ENCODE measurements at places on chromosomes 12 and 14. TPM values are rescaled to one million over a fixed set of nuclear protein-coding genes. Genes with fewer than 3 reads are reported as not detected.
A peak's percentile ranks its signal among the peaks of the same experiment; 100 is the strongest.

- no peak for DNase-seq
These were observed 284.2 kb upstream of the CAND1 start for GRCh38 chr12:66984962-66985361.

Gene ESRRB
- not detected for total RNA-seq

DNA sequence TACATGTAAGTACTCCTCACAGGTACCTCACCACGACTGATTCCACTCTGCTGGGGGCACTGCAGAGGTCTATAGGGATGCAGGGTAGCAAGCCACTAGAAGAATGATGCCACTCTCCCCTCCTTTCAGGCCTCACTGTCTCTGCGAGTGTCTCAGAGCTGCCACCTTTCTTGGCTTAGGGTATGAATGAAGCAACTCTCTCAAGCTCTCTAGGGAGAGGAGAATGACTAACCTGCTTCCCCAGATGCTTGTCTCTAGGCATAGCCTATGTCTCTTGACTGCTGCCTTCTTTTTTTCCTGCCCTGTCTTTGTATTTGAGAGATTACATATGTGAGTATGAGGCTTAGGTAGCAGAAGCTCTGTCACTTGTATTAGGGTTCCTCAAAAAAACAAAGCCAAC is 566.5 kb upstream of the ATP2B1 start:
- no peak for DNase-seq

GRCh38 chr12:49808686-49809380 is 19.4 kb downstream of the NCKAP5L start:
- DNase-seq, result no peak

GRCh38 chr14:85744573-85744972 is 214.6 kb downstream of the FLRT2 start:
- DNase-seq, result no peak

DNA sequence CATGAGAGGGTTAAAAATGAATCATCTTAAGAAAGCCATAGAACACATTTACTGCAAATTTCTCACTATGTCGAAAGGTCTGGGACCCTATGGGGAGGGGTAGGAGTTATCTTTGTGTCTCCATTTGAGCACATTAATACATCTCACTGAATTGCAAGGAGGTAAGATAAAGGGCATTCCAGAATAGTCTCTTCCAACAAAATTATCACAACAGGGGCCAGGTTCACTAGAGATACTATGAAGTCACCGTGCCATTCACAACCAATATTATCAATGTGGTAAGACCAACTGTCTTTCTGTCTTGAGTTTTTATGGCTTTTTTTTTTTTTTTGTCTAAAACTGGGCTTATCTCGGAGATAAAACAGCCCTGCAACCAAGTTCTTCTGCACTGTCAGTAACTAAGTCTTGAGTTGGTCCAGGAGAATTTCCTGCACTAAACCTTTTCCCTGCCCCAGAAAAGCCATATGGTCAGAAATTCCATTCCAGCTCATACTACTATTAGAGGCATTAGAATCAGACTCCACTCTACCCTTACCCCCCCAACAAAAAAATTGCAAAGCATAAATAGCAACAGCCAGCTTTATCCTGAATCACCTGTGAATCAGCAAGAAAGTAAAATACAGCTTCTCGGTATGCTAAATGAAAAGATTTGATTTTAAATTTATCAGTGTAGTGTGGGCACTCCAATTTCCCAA is 79.7 kb downstream of the PTPRR start:
- DNase-seq, result no peak

GRCh38 chr12:16329594-16329993 is 17.9 kb upstream of the MGST1 start:
- DNase-seq, result no peak

Gene TAS2R7
- not detected for total RNA-seq

DNA sequence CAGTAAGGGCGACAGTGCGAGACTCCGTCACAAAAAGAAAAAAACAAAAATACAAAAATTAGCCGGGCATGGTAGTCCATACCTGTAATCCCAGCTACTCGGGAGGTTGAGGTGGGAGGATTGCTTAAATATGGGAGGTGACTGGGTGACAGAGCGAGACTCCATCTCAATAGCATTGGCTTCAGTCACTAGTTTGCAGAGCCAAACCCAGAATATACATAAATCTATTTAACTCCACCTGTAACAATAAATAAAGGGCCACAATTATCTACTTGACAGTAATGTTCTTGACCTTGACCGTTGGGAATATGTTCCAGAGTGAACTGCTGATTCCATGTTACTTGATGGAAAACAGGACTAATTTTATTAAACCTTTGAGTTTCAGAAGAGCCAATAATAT is 198.9 kb upstream of the MDGA2 start:
- DNase-seq, result no peak

DNA sequence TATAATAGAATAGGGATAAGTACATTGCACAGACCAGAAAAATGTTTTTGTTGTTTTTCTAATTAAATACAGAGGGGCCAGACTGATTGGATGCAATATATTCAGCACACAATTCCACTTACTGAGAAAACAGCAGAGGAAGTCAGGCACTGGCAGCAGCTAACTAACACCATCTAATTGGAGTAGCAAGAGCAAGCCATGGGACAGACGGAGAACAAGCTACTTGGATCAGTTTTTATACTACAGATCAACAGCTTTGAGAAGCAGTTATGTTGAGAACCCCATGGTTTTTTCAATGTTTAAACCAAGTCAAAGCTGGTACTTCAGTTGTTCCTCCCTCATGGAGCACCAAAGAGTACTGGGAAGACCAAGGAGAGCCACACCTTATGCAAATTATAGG is 1249.4 kb downstream of the LRFN5 start:
- no peak for DNase-seq

Gene ERC1
- 93.1 TPM for total RNA-seq

DNA sequence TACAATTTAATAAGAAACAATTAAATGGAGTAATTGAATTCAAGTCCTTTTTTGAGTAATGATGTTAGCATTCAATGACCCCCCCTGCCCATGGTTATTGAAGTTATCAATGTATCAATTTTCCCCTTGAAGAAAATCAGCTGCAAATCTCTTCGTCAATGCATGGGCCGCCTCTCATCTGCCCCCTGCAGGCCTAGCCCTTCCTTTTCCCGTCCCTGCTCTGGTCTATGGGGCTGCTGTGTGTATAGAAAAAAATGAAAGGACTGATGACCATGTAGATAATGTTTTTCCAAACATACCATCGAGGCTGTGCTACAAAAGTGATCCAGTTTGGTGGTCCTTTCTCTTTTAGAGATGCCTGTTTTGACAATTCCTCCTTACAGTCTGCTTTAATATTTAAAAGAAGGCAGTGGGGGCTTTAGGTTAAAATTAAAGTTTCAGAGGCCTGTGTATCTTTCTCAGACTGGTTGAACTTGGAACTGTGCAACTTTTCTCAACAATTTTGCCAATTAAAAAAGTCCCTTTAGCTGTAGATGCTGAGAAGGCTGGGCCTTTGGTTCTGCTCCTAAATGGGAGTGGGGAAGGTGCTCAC is 98.4 kb downstream of the APAF1 start:
- DNase-seq, result no peak

Gene CPM
- 0.08 TPM for total RNA-seq

- peak; percentile 43 for DNase-seq
These were observed 52.8 kb downstream of the C14orf132 start for GRCh38 chr14:96091941-96092411.

Gene CIROP
- total RNA-seq, result not detected

Gene OTUB2
- 2.5 TPM for total RNA-seq

Gene PLA2G1B
- total RNA-seq, result not detected

Gene PRKD1
- 11.5 TPM for total RNA-seq

- no peak for DNase-seq
These were observed 362.6 kb downstream of the TMEM121 start for GRCh38 chr14:105888784-105889665.

GRCh38 chr14:92704821-92705220 is 43.6 kb downstream of the LGMN start:
- DNase-seq, result no peak

DNA sequence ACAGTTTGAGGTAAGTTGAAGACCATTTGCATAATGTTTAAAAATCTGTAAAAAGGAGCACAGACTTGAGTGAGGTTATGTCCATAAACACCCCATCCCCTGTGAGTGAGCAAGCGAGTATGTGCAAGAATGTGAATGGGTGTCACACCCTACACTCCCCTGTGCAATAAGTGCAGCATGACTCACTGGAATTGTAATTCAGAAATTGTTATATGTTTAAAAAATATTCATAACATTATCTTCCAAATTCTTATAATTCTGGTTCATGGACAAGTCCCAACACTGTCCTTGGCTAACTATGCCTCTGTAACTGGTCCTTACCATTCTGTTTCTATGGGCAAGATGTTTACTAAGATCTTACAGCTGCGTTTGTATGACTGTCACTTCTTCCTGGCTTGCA is 207.8 kb upstream of the FAR2 start:
- peak; percentile 45 for DNase-seq

Gene OVCH1
- 0.27 TPM for total RNA-seq

DNA sequence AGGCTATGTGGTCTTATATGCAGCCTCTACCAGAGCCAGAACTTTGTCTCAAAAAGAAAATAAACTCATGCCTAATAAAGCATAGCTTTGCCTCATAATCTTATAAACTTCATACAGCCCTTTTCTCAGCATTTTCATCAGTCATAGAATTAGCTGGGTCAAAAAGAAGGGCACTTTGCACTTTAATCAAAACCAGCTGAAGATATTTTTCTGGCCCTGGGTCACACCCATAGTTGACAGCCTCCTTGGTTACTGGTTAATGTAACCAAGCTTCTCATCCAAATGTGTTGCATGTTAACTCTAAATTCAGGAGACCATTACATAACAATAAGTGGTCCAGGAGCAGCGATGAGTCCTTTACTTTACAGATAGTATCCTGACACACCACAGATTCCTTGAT is 558.2 kb downstream of the FLRT2 start:
- no peak for DNase-seq

DNA sequence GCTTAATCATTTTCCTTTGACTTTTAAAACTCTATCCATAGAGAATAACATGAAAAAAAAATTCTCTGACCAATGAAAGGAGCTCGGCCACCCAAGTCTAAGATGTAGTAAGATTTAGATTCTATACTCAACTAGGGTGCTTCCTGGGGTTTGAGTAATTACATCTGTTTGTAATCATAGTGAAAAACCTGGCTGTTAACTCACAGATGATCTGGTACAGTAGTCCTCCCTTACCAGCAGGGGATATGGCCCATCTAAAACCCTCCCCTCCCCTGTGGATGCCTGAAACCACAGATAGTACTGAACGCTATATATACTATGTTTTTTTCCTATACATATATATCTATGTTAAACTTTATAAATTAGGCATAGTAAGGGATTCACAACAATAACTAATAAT is 89.2 kb downstream of the DAAM1 start:
- DNase-seq, result no peak

DNA sequence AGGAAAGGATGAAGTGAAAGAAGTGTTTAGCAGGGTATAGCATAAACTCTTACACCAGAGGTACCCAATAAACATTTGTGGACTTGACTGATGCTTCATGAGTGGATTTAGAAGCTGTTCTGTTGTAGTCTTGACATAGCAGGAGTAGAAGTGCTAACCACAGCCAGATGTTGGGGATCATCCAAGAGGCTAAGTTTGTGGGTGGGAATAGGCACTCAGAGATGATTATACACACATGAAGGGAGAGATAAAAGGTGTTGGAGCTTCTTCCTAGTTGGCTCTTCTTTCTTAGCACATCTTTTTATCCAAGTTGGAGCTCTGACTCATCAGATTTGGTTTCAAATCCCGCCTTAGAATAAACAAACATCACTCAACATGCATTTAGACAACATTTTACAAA is 166.7 kb upstream of the E2F7 start:
- DNase-seq, result peak; percentile 94

Gene CLEC14A
- 0.63 TPM for total RNA-seq

Gene SERPINA10
- not detected for total RNA-seq

- no peak for DNase-seq
These were observed 141.0 kb upstream of the ARHGAP5 start for GRCh38 chr14:31936115-31936514.

Gene NKX2-1
- total RNA-seq, result not detected

- no peak for DNase-seq
These were observed 8.7 kb upstream of the JDP2 start for GRCh38 chr14:75418850-75419768.

Gene DHRS2
- 1.1 TPM for total RNA-seq

DNA sequence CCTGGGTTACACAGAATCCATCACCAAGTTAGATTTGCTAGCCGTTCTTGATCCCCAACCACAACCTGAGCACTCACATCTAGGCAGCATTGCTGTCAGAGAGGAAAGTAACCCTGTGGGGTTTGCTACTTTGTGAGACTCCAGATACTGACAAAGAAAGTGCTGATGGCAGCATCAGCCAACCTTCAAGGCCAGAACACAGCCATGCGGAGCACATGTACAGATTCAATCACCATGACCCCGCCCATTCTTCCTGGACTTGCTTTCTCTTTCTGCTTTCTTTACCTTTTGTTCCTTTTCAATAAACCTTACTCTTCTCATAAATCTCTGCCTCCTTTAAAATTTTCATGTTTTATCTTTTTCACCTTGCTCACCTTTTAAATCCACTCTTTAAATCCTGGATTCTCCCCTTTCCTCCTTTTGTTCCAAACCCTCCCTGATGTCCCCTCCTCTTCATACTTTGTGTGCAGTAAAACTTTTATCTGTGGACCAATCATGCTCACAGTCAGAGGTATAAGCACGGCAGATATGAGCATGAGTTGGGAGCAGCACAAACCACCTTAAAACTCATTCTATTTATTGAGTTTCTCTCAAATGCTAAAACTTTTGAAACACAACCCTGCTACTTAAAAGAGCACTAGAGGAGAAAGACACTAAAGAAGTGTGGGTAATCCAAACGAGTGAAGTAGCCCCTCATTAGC is 21.9 kb upstream of the CERS5 start:
- no peak for DNase-seq

DNA sequence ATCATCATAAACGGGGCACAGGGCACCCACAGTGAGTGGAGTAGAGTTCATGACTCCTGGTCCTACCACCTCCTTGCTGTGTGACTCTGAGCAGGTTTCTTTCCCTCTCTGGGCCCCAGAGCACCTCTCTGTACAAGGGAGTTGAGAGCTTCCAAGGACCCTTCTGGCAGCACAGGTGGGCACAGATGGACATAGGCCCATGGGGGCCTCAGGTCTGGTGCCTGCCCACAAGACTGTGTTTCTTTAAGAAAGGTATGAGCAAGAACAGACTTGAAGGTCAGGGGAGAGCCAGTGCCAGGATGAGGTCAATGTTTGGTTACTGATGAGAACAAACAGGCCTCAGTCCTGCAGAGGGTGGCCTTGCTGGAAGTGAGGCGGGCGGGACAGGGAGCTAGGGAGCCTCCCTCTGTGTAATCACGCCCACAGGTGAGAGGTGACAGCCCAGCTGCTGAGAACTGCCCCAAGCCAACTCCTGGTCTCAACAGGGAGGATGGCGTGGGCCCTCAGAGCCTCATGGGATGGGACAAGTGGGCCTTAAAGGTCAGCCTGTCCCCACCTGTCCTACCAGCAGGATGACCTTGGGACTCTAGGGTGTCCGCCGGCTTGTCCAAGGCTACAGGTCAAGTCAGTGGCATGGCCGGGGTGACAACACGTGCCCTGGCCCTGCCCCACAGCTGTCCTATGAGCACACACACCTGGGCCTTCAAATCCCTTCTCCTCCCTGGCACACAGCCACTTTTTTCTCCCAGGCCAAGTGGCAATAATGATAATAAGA is 49.1 kb downstream of the CCDC85C start:
- DNase-seq, result no peak

Measured in fibroblast of the aortic adventitia (primary cell).